ENCODE measurements at places on chromosomes 5 and 9.

DNA sequence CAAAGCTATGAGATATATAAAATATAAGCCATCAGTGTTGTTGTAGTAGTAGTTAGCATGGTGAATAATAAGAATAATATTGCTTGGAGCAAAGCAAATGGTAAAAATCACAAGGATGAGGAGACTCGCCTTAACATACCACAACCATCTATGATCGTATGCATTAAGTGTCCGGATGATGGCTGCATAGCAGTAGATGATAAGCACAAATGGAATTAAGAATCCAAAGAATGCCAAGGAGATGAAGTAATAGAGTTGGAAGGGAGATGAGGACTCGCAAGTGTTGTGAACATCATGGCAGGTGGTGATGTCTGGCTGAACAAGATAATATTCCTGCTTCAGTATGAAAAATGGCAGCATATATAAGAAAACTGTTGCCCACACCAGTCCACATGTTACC is 5.5 kb downstream of the F2RL2 start:
- no peak for DNase-seq

GRCh38 chr5:82584631-82585030 is 306.5 kb upstream of the RPS23 start:
- DNase-seq = no peak

GRCh38 chr5:134114886-134115805 is 665 bp downstream of the TCF7 start:
- DNase-seq = no peak

DNA sequence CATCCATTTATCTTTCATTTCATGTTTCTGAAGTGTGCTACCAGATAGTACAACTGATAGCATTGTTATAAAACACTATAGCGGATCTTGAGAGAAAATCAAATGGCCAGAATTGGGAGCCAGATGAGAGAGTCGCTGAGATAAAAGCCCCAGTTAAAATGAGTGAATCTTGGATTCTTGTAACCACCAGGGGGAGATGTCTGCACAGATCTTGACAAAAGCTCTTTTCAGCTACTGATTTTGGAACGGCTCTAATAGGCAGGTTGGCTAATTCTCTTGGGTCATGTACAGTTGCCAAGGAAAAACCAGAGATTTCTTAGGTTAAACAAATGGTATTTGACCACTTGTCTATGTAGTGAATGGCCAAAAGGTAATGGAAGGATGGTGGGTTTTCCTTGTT is 21.7 kb downstream of the F2RL2 start:
- no peak for DNase-seq

- no peak for DNase-seq
Measured at GRCh38 chr5:144002876-144003275, 167.6 kb downstream of the YIPF5 start.

DNA sequence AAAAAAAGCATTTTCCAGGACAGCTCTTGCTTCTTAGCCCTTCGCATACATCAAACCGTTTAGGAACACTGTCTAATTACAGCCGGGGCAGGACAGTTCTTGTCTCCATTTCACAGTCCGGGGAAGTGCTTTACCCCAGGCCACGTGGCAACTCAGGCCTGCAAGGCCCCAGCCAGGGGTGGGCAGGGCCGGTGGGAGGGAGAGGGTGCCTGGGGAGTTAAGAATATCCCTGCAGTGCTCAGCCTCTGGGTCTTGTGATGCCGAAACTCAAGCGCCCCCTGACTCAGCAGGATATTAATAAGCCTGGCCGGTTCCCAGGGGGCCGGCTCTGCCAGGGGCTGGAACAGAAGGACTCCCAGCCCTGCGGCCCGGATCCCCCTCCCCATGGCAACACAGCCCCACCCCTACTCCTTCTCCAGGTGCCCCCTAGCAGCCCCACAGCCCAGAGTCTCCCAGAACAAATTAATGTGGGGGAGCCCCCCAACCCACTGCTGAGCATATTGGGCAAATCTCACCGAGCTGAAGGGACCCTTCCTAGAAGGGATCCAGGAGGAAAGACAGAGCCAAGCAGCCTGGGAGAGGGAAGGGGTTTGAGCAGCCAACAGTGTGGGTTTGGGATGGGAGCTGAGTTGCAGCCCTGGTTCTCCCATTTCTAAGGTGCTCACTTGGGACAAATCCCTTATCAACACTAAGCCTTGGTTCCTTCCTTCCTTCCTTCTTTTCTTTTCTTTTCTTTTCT is 45.3 kb downstream of the PLPP7 start:
- DNase-seq = no peak

DNA sequence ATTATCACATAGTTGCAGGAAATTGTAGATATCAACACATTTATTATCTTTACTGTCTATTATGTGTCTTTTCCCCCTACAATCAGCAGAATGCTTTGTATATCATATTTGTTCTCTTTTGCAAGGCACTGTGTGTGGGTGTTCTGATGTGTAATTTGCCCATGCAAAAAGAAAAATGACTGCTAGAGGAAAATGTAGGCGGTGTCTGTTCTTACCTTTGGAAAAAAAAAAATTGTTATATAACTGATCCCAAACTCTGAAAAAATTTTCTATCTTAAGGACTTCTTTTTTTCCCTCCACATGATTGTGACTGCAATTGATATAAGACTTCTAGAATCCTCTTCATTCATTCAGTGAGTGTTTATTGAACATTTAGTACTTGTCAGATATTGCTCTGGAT is 24.5 kb downstream of the MRPS30 start:
- no peak for DNase-seq

GRCh38 chr9:133801739-133802138 is 63.6 kb upstream of the SARDH start:
- DNase-seq = no peak

- no peak for DNase-seq
Measured at GRCh38 chr9:29830821-29831220, 2257.5 kb upstream of the C9orf72 start.

GRCh38 chr5:135439231-135440205 is 7.6 kb downstream of the DCANP1 start:
- no peak for DNase-seq

- DNase-seq = peak; percentile 83
Measured at GRCh38 chr5:132263548-132264261, 6.2 kb downstream of the PDLIM4 start.

- DNase-seq = no peak
Measured at GRCh38 chr5:76473661-76474060, 70.6 kb downstream of the IQGAP2 start.

DNA sequence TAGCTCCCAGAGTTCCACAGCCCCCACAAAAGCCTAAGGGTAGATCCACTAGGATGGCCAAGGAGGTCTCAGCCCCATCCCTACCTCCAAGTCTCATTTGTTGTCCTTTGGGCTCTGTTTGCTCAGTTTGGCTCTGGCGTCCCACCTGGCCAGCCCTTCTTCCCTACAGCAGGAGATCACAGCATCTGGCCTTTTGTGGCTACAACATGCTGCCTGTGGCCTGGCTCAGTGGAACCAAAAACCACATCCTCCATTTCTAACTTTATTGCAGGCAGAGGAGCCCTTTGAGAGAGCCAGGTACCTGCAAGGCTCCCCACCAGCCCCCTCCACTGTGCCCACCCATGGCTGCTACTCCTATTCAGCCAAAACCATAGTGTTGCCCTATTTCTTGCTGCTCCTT is 11.4 kb downstream of the JADE2 start:
- DNase-seq = no peak

DNA sequence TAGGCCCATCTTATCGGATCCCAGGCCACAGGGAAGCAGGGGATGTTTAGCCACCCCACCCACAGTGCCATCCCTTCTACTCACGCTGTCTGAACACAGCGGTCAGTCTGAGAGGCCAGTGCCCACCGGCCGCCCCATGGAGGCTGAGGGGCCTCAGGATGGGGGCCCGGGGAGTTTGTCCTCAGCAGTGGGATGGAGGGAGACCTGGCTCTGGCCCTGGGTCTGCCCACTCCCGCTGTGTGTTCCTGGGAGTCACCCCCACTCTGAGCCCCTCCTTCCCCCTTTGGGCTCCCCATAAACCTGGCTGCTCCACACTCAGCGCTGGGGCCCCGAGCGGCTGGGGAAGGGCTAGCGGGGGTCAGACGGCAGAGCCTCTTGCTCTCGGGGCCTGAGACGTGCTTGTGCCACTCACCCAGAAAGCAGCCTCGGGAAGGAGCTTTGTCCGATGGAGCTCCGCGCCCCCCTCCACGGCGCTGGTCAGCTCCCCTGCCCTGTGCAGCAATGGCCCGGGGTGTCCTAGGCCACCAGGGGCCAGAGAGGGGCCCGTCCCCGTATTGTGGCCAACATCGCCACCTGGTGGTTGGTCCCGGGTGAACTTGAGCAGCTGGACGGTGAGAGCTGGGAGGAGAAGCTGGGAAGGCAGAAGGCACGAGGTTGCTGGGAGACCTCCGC is 10.9 kb upstream of the LAMC3 start:
- DNase-seq = peak; percentile 24

GRCh38 chr5:116084287-116084691 is 536 bp upstream of the COMMD10 start:
- DNase-seq = no peak

GRCh38 chr5:139881143-139881733 is 85.6 kb downstream of the PSD2 start:
- DNase-seq = no peak

- DNase-seq = no peak
Measured at GRCh38 chr9:5493679-5494511, 16.4 kb upstream of the PDCD1LG2 start.

DNA sequence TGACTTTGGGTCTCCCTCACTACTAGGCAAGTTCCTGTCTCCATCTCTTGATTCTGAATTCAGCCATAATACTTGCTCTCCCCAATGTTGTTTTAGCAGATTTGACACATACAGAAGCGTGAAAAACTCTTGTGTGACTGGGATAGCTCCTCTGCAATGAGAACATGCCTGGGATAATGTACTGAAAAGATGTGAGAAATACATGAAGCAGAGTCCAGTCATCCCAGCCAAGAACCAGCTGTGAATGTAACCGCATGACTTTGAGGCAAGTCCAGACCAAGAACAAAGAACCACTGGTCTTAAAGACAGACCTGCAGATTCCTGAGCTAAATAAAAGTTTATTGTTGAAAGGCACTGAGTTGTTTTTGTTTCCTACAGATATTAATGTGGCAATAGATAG is 135.0 kb downstream of the NMUR2 start:
- DNase-seq = no peak

DNA sequence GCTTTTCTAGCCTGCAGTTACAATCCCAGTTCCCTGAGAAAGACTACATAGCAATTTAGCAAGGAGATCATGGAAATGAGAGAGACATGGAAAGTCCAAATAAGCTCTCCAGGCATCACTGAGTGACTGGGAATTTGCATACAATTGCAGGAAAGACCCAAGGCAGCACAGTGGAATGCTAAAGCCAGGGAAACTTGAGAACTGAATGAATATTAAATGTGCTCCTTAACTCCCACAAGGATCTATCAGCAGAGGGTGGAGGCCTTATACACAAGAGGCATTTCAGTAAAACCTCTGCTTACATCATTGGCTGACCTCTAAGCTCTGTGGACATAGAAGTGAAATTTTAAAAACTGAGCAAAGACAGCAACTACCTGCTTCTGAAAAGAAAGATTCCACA is 355.6 kb upstream of the DAB2 start:
- no peak for DNase-seq

DNA sequence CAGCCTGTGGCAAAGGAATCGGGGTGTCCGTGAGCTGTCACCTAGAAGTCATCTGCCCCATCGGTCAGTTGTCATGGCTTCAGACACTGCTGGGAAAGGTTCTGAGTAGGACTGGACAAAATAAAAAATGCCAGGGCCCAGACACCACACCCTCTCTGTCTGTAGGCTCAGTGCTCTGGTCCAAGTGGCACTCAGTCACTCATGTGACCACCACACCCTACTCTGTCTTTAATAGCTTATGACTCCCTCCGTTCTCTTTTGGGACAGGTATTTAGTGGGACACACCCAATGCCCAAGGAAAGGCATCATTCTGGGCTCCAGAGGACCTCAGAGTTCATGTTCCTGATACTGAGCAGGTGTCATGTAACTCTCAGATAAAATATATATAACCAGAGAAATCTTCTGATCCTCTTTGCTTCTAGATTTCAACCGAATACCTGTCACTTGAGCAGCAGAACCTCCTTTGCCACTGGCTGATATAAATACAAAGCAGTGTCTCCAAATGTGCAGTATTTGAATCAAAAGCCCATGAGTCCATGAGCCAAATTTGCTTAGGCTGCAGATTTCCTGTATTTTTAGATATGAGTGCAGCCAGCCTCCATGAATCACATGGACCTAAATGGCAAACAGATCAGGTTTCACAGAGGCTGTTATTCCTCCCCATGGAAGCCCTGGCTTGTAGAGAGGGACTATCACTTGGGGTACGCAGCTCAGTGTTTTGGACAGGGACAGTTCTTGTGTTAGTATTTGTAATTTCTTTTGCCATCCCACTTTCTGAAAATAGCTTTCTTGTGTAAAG is 272.0 kb downstream of the ARHGAP26 start:
- DNase-seq = no peak

DNA sequence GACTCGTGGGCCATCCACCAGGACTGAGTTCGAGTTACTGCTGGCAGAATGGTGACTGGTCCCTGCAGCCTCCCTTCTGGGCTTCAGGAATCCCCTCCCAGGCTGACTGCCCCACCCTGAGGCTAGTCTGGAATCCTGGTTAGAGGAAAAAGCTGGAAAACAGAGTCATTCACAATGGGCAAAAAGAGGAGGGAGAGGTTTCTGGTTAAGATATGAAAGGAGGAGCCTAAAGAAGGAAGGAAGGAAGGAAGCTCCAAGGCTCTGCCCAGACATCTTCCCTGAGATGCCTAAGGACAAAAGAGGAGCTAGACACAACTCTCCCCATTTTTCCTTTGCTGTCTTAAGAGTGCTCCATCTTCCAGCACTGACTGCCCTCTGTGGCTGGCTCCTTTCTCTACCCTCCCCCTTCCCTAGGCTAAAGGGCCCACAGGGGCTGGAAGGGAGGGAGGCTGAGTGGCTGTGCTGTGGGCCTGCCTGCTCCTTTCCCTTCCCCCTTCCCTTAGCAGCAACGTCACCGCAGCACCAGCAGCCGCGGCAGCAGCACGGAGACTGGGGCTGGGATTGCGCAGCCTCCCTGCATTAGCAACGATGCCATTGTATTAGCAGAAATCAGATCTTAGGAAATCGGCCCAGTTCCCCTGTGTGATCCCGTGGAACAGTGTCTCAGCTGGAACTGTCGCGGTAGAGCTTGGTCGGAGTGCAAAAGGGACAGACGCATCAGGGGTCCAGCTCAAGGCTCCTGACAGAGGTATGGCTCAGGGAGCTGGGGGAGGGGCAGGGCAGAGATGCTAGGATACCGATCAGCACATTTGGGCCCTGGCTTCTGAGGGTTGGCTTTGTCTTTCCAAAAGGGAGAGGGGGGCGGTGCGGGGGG is 48.7 kb downstream of the RUSC2 start:
- peak; percentile 44 for DNase-seq

DNA sequence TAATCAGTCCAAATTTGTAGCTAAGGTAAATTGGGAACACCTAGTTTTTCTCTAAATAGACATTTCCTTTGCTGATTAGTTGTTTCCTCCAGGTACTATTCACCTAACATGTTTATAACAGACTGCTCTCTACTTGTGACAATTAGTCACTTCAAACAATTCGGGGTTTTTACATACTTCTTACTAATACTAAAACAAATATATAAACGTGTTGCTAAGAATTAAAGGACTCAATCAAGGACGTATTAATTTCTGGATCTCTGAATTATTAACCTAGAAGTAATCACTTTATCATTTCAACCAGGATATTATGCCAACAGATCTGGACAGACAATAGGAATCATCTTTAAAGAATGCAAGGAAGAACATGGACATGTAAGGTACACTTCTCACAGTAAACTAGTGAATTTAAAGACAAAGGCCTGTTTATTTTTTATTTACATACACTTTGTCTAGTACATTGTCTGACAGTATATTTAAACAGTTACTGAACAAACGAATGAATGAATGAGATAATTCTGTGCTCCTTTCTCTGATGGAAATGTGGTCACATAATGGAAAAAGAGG is 22.3 kb downstream of the PJA2 start:
- no peak for DNase-seq
